ENCODE measurements at places on chromosomes 3 and 15.

GRCh38 chr15:54917312-54917711, 279.4 kb downstream of the RSL24D1 start:
- DNase-seq = no peak

DNA sequence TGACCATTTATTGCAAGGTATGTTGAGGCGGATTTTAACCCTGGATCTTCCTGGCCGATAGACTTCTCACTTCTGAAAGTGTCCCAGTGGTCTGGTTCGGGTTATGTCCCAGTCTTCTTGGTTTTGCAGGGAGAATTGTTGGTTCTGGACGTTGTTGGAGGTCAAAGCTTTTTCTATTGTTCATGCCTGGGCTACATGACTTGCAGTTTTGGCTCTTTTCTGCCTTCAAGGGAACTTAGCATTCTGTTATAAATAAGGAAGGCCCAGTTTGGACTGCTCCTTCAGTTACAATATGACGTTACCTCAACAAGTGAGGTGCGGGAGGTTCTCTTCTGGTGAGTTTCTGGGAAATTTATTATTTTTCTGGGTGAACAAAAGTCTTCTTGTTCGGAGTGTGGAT, 614.3 kb downstream of the DIPK2A start:
- DNase-seq = no peak

DNA sequence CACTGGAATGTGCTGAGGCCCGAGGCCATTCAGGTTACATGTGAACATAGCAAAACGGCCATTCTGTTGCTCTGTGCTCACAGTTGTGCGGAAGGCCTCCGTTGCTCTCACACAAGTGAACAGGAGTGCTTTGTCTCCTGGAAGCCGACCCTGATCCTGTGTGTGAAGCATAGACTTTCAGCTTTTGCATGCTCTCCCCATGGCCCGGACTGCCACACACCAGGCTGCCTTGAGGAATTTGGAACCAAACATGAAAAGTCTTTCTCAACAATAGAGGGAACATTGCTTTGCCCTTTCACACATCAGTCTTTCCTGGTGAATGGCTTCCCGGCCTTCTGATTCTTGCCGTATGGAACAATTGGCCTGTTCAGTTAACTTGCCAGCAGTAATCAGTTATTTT, 154.8 kb upstream of the LRIG1 start:
- no peak for DNase-seq

- no peak for DNase-seq
Measured at GRCh38 chr15:76380249-76380648, 43.7 kb downstream of the ISL2 start.

DNA sequence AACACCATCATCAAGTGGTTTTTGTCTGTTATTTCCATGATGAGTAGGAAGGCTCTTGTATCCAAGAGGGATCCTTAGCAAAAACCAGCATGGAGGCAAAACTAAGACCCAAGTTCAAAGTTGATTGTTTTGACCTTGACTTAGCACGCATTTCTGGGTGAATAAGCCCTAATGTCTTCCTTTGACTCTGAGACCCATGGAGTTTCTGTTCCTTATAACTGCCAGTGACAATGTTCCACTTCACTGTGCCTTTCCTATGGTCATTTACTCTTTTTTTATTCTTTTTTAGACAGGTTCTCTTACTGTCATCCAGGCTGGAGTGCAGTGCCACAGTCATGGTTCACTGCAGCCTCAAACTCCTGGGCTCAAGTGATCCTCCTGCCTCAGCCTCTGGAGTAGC, 118.2 kb upstream of the MRPL3 start:
- DNase-seq = no peak

DNA sequence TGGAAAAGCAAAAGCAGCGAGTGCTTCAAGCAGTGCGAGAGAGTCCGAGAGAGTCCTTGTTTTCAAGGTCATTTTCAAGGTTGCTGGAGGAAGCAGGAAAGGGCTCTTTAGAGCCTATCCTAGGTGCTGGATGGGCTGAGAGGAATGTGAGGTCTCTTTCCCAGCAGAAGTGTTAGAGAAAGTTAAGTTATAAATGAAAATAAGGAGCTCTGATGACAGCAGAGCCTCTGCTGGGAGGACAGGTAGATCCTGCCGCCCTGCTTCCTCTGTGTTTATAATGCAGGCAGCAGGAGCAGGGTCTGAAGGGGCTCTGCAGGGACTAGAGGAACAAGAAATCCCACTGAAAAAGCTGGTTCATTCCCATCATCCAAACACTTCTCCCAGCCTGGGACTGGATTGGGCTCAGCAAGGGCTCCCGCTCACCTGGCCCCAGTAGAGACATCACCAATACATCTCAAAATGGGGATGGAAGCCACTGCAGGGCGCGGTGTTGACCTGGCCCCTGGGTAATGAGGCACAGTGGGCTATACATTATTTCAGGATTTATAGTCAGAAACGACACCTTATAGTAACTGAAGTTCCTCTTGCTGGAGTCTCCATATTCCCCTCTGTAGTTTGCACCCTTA, 41.5 kb upstream of the RAB6B start:
- DNase-seq = no peak

GRCh38 chr15:68378595-68378994, 53.4 kb downstream of the ITGA11 start:
- no peak for DNase-seq

DNA sequence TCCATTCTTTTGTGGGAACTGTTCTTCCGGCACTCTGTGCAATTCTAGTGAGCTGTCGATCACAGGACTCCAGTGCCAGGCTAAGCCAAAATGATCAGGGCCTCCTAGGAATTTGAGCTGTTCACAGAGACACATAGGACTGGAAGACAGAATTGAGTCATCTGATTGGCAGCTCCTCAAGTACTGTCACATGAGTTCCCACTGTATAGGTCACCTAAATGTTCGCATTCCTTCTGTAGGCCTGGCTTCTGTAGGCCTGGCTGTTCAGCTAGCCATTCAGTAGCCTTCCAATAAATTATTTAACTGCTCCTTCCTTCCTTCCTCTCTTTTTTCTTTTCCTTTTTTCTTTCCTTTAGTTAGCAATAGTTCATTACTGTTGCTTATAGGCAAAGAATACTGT, 4.3 kb downstream of the PROS1 start:
- no peak for DNase-seq

All from effector memory CD4-positive, alpha-beta T cell (primary cell).